Nucleus accumbens (tissue), 56 donors: ENCODE measurements at places on chromosomes 5 and 9.

DNA sequence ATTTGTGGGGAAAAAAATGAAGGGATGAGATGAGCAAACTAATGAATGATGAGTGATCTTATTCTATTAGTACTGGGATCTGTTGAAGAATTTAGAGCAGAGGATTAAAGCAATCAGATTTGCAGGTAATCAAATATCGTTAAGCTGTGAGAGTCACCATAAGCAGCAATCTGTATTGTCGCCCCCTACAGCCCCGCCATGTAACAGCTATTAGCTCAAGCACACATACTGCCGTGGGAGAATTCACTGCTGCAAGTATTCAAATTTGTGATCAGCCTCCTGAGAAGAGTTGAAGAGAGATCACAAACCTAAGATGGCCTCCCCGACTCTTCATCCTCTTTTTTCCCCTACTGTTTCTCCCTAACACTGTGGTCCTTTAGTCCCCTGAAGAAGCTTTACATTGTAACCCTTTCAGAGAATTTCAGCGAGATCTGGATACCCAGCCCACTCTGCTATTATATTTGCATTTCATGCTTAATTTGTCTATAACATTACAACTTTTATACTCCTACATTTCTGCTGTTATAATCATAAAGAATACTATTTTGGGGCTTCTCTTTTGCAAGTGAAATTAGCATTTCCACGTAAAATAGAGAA, 28.5 kb upstream of the PHF24 start:
- DNase-seq: peak; percentile 5

DNA sequence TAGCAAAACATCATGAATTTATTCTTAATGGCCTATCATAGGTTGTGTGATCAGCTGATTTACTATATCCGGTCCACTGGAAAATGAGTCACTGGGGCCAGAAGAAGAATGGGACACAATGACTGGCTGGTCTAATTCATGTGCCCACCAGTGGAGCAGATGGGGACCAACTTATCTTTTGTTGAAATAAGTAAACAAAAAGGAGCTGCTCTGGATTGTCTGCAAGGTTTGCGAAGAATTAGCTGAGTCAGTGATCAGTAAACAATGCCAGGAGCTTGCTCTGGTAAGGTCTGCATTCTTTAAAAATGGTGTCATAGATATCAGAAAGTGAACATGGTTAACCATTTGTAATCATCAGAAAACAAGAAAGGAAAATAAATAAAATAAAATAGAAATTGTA, 128.0 kb downstream of the RASEF start:
- no peak for DNase-seq

DNA sequence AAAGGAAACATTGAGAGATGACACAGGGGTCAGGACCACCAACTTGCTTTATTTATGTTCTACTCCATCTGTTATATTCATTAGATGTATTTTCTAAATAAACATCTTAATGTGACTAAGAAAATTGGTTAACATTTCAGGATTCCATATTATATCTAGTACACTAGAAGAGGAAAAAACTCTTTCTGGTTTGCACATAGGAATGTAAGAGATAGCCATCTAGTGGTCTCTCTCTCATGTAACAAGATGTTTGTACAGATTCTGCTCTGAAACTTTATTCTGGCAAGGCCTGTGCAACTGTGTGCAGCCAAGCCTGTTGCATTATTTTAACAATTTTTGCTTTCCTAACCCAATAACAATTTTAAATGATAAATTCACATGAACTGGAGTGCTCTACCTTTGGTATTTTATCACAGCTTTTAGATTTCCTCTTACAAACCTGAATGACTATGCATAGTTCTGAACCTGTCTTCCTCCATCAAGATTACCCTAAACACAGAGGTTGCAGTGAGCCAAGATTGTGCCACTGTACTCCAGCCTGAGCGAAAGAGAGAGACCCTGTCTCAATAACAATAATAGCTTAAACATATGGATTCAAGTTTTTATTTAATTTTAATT, 148.2 kb downstream of the GIN1 start:
- no peak for DNase-seq

DNA sequence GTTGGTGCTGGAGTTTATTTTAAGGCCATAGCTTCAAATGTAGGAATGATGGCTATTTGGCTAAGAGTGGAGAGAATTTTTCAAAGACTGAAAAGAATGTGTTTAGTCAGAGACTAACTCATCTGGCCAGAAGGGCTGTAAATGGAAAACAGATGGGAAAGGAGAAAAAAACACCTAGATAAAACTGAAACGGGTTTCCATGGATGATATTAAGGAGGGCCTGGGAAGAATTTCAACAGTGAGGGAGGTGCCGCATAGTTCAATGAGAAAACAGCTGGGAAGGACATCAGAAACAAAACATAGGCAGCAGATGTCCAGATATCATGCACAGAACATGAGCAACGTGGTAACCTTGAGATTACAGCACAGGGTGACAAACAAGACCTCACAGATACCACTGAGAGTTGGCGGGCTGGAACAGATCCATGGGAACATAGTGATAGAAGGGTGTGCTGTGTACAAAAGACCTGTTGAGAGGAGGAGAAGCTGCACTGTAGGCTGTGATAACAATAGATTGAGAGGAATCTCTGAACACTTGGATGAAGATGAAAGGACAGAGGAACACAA, 31.2 kb upstream of the RAD23B start:
- DNase-seq: no peak

DNA sequence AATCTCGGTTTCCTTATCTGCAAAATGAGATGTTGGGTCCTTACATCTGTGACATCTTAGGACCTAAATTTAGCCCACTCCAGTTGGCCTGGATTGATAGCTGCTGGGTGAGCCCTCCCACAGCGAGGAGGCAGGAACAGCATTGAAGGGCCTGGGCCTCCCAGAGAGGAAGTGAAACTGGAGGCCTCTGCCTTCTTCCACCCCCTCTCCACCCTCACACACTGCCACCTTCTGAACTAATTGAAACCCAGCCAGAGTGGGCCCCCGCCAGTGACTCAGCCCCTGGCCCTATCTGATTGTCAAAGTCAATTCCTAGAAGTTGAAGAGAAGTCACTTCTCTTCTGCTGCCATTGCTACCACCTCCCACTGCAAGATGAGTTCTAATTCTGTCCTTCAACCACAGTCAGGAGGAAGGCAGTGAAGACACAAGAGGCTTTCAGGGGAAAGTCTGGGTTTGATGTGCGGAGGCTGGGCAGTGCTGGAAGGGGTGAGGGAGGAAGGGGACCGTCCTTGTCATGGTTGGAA, 55.2 kb upstream of the NEK6 start:
- peak; percentile 46 for DNase-seq

- no peak for DNase-seq
These were observed 26.6 kb downstream of the PALM2AKAP2 start for GRCh38 chr9:109806506-109807115.

DNA sequence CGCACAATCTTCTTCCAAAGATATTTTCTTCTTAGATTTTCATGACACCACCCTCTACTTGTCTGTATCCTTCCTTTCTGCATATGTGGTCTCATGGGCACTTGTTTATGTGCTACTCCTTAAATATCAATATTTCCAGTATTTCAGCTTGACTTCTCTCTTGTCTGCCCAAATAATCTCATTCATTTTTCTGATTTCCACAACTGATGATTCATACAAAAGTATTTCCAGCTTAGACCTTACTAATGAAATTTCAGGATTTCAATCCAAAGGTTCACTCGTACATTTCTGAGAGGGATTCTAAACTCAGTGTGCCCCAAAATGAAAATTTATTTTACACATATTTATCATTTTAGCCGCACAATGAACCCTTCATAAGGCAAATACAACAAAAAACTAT, 928.9 kb upstream of the C9orf72 start:
- DNase-seq: no peak

GRCh38 chr5:163407034-163407655, 30.2 kb upstream of the CCNG1 start:
- no peak for DNase-seq

DNA sequence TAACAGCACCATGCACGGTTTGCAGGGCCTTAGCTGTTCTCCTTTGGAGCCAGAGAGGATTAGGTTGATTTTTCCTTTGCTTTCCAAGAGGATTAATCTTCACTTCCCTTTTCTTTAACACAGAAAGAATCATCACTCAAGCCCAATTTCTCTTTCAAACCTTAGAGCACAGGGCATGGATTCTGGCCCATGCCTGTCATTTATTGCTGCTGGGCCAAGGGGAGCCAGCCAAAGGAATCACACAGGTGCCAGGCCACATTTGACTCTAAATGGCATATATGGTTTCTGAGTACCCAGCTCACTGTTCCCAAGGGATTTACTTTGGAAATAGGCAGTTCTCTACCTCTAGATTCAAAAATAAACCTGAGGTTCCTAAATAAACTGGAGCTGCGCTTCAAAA, 58.3 kb downstream of the FBXL7 start:
- no peak for DNase-seq

GRCh38 chr9:75181750-75182149, 93.4 kb downstream of the OSTF1 start:
- DNase-seq: no peak

- DNase-seq: no peak
These were observed 159.5 kb downstream of the ARL15 start for GRCh38 chr5:54150841-54151240.

- no peak for DNase-seq
These were observed 242.2 kb downstream of the FER start for GRCh38 chr5:108989761-108990392.

DNA sequence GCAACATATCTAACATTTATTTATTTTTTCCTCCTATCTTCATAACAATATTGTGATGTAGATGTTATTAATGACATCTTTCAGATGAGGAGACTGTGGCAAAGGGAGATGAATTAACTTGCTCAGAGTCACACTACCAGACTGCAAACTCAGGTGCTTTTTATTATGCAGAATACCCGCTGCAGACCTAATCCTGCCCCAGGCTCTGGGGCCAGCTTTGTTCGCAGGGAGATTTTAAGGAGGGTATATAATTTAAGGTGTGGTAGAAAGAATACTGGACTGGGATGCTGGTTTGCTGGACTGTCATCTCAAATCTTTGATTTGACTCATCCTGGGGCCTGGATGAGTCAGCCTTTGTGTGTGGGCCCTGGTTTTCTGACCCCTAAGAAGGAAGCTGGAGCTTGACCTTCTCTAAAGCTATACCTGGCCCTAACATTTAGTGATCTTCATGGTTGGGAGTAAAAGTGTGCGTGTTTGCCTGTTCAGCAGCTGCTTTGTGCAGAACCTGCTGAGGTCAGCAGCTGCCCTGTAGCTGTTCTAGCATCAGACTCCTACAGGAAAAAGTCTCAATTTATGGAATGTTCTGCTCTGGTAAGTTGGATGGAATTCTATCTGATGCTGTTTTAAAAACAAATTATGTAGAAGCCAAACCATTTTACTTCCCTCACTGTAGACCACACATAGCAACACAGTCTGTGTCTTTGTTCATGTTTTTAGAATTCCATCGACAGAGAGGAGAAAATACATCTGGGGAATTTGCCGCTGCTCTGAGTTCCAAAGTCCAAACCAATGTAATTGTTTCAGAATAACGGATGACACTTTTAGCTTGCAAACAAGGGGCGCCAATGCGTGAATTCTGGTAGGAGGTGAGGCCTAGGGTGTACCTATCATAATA, 4.5 kb downstream of the SLC36A1 start:
- no peak for DNase-seq

DNA sequence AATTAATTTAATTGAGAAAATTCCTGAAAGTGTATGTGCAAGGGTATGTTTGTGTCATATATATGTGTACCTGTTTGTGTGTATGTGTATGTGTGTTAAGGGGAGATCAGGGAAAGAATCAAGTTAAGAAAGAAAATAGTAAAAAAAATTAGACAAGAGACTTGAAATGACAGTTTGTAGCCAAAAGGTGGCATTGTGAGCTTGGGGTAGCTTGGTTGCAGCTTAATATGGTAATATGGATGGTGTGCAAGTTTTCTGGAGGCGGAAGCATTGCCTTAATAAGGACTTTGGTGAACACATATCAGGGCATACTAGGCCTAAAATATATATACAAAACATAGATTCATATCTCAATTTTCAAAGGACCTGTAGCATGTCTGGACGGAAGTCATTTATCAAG, 129.9 kb downstream of the INSYN2B start:
- DNase-seq: no peak

GRCh38 chr9:27385606-27386322, 88.8 kb upstream of the EQTN start:
- DNase-seq: no peak

DNA sequence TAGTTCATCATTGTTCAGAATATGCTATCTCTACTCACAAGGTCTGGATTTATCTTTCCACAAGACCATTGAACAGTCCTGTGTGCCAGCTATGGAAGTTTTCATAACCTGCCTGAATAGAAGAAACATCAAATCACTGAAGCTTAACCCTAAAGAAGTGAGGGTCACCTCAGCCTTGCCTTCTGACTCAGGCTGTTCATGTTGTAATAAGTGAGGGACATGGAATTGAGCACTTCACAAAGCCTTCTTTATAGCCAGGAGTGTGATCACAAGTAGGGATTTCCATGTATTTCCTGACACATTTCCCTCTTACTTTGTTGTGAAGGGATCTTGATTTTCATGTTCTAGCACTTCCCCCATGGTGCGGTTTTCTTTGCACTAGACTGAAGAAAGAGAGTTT, 577.5 kb upstream of the WWC1 start:
- DNase-seq: no peak

DNA sequence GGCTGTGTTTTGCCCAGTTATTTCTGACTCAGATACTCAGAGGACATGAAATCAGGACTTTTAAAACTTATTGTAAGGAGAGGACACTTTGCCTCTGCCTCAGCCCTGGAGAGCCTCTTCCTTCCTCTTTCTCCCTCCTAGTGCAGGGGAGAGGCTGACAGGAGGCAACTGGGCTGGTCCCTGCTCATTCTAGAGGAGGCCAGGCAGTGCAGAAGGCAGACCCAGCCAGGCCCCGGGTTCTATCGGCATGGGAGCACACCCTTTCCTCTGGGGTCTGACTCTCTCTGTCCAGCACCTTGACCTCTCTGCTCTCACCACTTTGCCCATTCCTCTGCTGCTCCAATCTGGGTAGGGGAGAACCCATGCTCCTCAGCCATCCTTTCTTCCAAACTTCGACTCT, 16.0 kb upstream of the SMIM32 start:
- no peak for DNase-seq

- no peak for DNase-seq
These were observed 122.6 kb downstream of the SAXO1 start for GRCh38 chr9:18910435-18910834.

- no peak for DNase-seq
These were observed 461.3 kb downstream of the SPOCK1 start for GRCh38 chr5:137037848-137038247.

DNA sequence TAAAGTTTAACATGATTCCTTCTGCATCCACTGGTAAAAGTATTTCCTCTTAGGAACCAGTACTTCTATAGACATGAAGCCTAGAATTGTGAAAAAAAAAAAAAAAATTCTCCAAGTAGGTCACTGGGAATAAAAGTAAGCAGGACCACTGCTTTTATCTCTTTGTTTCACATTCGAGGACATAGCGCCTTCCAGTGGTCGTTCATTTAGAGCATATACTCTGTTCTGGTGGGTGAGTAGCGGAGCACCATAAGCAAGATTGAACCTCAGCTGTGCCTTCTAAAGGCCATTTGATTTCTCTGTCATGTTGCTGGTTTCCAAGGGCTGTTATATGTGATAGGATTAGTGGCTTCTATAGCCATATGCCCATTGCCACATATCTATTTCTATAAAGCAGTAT, 393.1 kb downstream of the TMEM232 start:
- no peak for DNase-seq
